ENCODE measurements at places on chromosomes 13 and 19.

DNA sequence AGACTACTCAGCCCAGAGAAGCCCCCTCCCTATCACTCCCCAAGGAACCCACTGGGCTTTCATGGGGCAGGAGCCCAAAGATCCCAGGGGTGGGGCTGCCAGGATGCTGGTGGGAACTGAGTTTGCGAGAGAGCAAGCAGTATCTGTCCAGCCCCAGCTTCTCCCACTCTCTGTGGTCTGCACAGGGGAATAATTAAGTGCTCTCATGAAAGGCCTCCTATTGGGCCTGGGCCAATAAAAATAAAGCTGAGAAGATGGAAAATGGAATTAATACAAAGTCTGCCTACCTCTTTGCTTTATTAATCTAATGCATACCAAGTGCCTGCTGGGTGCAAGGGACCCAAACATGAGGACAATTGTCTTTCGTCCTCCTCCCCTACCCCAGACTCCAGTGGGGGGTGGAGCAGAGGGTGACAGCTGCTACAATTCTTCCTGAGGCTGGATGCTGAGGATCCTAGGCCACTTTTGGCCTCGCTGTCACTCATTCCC, 5.4 kb downstream of the DDX39A start:
- DNase-seq = peak; percentile 4

- DNase-seq = no peak
Observed at GRCh38 chr13:113967729-113968462, 6.0 kb downstream of the C13orf46 start.

DNA sequence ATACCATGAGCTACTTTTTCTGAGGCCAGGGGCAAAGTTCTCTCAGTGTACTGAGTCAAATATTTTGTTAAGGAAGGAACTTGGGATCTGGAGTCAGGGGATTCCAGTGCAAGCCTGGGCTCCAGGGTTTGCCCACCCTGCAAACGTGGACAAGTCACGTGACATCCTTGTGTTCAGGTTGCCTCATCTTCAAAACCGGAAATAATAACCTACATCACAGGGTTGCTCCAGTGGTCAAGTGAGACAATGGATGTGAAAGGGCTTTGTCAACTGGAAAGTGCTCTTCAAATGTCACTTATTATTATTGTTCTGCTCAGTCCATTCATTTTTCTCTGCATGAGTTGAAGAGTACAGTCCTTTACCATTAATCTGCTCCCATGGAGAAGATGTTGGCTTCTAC, 414.9 kb downstream of the COG6 start:
- DNase-seq = no peak

- DNase-seq = peak; percentile 53
Observed at GRCh38 chr19:14333101-14333871, 48.0 kb upstream of the ADGRE5 start.

DNA sequence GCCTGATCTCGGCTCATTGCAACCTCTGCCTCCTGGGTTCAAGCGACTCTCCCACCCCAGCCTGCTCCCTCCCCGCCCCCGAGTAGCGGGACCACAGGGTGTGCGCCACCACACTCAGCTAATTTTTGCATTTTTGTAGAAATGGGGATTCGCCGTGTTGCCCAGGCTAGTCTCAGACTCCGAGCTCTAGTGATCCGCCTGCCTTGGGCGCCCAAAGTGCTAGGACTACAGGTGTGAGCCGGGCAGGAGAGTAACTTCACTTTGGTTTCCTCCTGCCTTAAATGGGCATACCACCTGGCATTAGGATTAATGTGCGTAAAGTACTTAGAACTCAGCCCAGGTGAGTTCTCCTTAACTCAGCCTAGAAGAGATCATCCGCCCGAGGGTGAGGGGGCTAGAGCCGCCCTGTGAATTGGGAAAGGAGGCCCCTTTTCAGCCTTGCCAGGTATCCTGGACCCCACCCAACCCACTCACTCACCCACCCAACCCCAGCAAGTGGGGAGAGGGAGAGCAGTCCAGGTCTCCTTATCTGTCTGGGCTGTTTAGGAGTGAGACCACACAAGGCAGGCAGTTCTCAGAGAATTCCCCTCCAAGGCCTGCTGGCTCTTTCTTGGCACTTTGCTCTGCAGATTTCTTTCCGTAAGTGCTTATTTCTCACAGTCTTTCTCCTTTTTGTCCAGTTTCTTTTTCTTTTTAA, 1.2 kb upstream of the ZFP36 start:
- no peak for DNase-seq

Data from GM10248 (cell line).